ENCODE measurements at places on chromosomes 11 and 22. TPM values are rescaled to one million over a fixed set of nuclear protein-coding genes. Genes with fewer than 3 reads are reported as not detected.
A peak's percentile ranks its signal among the peaks of the same experiment; 100 is the strongest.

DNA sequence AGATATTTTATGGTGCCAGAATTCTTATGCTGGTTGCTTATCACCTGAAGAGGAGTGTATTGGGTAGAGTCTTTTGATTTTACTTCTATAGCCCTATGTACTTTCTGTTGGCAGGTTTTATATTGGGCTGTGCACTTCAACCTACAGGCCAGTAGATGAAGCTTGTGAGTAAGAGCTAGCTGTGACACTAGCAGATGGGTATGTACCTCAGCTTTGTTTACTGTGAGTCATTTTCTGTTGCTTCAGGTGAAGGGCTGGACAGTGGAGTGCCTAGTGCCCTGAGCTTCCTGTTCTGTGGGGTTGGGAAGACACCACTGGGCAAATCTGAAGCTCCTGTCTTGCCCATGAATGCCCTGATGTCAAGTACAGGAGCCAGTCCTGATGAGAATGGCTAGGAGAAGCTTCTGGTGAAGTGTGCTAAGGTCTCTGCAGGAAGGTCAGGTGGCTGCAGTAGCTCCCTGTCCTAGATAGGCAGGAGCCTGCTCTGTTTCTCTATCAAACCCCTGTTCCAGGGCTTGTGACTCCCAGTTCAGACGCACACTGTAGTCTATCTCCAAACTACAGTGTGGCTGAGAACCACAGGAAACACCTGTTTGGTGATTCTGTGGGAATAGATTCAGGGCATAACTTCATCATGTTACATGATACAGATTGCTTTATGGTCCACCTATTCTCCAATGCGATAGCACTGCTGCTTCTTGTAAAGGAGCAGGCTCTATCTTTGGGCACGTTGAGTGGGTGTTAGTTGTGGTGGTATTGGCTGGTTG lies 755.7 kb downstream of the KCNA4 start:
- DNase-seq, result no peak

GRCh38 chr11:9660886-9661285 lies 3.0 kb upstream of the SWAP70 start:
- no peak for DNase-seq

The CRYBB3 gene
- total RNA-seq, result not detected

GRCh38 chr11:66653123-66653522 lies 14.6 kb downstream of the RBM4 start:
- no peak for DNase-seq

- no peak for DNase-seq
These were observed 348.2 kb downstream of the CADM1 start for GRCh38 chr11:115155978-115156377.

The KRTAP5-10 gene
- total RNA-seq, result not detected

GRCh38 chr22:25131198-25131887 lies 68.3 kb upstream of the CRYBB3 start:
- DNase-seq, result no peak

The MUC6 gene
- total RNA-seq, result not detected

GRCh38 chr22:35443790-35444684 lies 44.1 kb downstream of the MCM5 start:
- DNase-seq, result no peak

The PRG3 gene
- total RNA-seq, result not detected

The CASP12 gene
- 0.22 TPM for total RNA-seq

The POLDIP3 gene
- 39.3 TPM for total RNA-seq

DNA sequence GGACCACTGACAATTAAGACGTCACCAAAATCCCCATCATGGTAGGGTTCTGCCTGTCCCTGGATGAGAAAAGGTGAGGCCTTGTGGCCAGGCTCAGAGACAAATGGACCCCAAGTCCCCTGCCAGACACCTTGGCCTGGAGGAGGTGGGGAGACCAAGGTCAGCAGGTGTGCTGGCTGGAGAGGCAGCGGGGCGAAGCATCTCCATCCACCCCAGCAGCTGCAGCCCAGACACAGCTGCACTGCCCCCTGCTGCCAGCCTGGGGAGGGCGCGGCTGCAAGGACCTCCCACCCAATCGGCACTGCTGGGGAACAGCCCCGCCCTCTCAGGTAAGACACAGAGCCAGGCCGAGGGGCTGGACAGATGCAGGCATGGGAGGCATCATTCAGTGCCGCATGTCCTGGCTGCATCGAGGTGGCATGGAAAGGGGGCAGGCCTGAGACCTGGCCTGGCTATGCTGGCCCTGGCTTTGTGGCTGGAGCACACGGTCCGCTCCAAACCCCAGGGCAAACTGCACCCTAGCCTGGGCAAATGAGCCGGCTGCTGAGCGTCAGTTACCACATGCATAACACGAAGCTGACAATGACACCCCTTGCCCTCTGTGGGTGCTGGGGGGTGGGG lies 12.2 kb upstream of the MFNG start:
- no peak for DNase-seq

- no peak for DNase-seq
These were observed 3.6 kb upstream of the WT1 start for GRCh38 chr11:32438866-32439489.

- DNase-seq, result no peak
These were observed 14.1 kb downstream of the BTBD10 start for GRCh38 chr11:13448876-13449275.

The C11orf86 gene
- not detected for total RNA-seq

DNA sequence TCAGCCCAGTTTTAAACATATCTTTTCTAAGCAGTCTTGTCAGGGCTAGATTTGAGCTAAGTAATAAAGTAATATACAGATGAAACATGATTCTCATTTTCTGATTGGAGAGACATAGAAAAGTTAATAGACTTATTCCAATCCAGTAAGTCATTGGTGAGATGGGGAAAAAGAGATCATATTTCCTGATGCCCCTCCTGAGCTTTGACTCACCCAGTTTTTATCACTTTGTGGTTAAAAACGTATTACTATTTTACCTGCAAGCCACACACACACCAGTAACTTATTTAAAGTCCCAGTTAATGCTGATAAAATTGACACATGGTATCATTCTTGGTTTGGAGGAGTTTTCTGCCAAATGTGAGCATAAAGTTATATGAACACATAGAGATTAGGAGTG lies 306.8 kb downstream of the CADM1 start:
- DNase-seq, result no peak

The MAPK8IP2 gene
- 0.57 TPM for total RNA-seq

GRCh38 chr11:132886335-132886734 lies 646.0 kb downstream of the OPCML start:
- no peak for DNase-seq

The FIBIN gene
- 8.3 TPM for total RNA-seq

The FJX1 gene
- 0.54 TPM for total RNA-seq

The SCN4B gene
- total RNA-seq, result 12.6 TPM

The CASP1 gene
- 11.9 TPM for total RNA-seq

- DNase-seq, result no peak
These were observed 19.1 kb downstream of the IRAG1 start for GRCh38 chr11:10674440-10674855.

The OR6T1 gene
- total RNA-seq, result not detected

- peak; percentile 76 for DNase-seq
These were observed 1.7 kb downstream of the SMTN start for GRCh38 chr22:31082606-31083376.

The SLC22A12 gene
- total RNA-seq, result not detected

DNA sequence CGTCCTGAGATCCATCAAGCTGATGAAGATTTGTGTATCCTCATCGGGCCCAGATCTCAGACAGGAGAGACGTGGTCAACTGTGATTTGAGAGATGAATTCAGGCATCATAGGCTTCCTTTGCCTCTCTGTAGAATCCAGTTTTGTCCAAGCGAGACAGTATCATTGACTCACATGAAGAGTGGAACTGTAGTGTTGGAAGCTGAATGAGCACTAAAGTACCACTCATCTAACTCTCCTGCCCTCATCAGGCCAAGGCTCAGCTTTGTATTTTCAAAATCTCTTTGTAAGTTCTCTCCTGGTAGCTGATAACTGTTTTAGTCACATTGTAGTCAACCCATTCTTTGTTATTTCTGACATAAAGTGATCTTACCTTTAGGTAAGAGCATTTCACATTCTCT lies 85.1 kb downstream of the KIRREL3 start:
- no peak for DNase-seq

GRCh38 chr11:130790689-130791088 lies 125.6 kb downstream of the SNX19 start:
- no peak for DNase-seq

The UCP3 gene
- total RNA-seq, result 13.1 TPM

The C11orf16 gene
- total RNA-seq, result not detected

The MRGPRF gene
- 7.6 TPM for total RNA-seq

GRCh38 chr11:75782540-75783263 lies 14.1 kb downstream of the DGAT2 start:
- no peak for DNase-seq

DNA sequence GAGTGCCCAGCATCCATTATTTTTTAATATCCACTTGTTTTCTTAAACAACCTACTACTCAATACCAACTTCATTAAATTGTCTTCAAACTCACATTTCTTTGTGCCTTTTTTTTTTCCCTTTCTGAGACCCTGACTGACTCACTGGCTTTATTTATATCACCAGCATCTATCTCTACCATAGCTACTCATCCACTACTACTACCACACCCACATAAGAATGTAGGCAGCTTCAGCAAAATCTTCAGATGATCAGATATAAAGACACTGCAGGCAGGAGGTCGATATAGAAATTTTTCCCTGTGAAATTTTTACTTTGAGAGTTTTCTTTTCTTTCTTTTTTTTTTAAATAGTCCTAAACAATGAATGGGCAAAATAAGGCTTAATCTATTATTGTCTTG lies 2.2 kb downstream of the OR56B1 start:
- DNase-seq, result no peak

Data from Right ventricle myocardium inferior (tissue), 1 donor.